ENCODE measurements at places on chromosomes 1 and 21.
A peak's percentile ranks its signal among the peaks of the same experiment; 100 is the strongest.

GRCh38 chr1:24159366-24159765 is 16.4 kb upstream of the IL22RA1 start:
- no peak for DNase-seq

DNA sequence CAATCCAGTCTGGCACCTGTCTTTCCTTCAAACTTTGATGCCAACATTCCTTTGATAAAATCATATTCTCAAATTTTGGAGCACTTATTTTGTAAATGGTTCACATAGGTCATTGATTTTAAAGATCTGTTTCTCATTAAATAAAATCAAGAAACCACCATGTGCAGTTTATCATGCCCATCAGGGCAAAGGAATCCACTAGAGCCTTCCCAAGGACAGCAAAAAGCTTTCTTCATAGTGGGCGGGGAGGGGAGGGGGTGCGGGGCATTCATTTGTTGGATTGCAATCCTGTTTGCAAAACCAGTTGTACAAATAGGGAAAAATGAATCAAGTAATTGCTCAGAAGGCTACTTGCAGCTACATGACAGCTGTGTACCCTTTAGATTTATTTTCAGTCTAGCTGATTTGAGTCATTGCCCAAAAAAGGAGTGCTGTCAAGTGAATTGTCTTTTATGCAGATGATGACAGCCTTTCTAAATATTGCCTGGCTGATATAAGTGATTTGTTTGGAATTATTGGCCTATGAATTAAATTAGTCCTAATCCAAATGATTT is 23.0 kb downstream of the LRRC8B start:
- no peak for DNase-seq

GRCh38 chr1:208682664-208683013 is 438.5 kb upstream of the PLXNA2 start:
- no peak for DNase-seq

DNA sequence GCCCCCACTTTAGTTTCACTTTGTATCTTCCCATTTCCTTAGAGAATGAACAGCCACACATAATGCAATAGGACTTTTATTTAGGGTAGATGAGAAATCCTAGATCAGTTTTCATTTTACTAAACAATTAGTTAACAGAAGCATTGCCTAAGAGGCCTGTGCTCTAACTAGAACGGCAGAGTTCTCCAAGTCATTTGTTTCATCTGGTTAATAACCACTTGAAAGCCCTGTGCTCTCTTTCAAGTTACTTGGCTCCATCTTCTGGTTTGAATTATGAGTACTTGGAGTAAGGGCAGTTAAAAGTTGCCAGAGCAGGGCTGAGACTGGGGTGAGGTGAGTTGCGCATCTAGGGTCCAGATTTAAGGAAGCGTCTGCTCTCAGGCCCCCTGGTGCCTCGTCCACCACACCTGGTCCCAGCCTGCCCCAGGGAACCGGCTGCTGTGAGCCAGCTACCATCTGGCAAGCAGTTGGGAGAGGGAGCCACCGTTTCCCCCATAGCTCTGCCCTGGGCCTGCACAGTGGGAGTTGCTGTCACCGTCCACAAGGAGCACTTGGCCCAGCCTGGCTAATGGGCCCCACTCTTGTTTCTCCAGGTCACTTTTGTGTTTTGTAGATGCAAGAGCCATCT is 18.1 kb upstream of the SLC44A3 start:
- no peak for DNase-seq

DNA sequence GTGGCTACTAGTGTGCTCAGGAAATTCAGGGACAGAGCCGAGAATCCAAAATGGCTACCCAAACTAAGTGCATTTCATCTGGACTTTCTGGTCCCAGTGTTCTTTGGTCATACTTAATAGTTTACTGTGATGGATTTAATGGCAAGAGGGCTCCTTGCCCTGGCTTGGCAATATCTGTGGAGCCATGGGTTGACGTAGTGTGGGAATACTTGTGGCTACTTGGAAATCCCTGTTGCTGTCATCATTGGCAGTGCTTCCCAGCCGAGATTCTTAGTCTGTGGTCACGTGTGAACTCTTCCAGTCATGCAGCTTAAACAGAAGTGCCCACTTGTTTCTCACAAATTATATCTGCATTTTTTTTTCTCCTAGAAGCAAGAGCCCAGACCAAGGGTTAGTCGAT is 198.9 kb downstream of the HS2ST1 start:
- DNase-seq: no peak

- no peak for DNase-seq
Observed at GRCh38 chr21:35007348-35007747, 41.8 kb downstream of the RUNX1 start.

- peak; percentile 93 for DNase-seq
Observed at GRCh38 chr1:45583264-45583665, 576 bp upstream of the NASP start.

DNA sequence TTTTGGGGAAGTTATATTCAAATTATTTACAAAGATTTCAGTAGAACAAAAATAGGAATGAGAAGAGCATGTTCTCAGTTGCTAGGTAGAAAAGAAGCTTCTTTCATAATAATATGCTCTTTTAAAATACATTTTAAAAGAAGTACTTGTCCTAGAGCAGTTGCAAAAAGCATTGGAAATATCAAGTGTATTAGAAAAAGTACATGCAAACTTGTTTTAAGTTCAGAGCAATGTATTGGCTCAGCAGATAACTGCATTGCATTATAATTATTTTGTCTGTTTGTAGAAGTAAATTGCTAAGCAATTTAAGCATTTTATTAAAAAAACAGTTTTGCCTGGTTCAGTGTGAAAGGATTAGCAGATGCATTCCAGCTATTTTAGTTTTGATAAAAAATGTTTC is 806.4 kb downstream of the USP25 start:
- DNase-seq: no peak

DNA sequence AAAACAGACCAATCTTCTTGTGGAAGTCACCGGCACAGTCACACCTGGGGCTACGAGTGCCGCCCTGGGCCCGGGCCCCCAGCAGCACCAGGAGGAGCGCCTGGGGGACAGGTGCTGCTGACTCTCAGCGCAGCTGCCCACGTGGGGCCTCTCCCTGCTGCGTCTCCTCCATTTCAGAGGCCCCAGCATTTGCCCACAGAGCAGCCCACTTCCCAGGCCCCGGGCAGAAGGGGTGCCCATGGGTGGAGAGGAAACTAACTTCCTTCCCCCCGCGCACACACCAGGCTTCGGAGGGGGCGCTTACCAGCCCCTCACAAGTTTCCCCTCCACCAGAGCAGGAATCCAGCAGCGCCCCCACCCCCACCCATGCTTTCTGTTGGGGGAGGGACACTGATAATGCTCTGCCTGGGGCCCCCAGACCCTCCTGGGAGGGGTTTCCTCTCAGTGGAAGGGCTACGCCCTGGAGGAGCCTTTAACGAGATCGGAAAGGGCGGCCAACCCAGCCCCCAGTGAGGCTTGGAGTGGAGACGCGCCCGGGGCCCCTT is 440 bp downstream of the TNFRSF25 start:
- DNase-seq: peak; percentile 44

- no peak for DNase-seq
Observed at GRCh38 chr1:66998972-66999371, 55.0 kb downstream of the SLC35D1 start.

- no peak for DNase-seq
Observed at GRCh38 chr1:34925730-34926129, 3.7 kb downstream of the DLGAP3 start.

GRCh38 chr1:150876119-150876454 is 312 bp downstream of the ARNT start:
- DNase-seq: no peak

- no peak for DNase-seq
Observed at GRCh38 chr21:43203591-43203990, 34.8 kb downstream of the CRYAA start.

- no peak for DNase-seq
Observed at GRCh38 chr1:159707472-159708260, 6.7 kb downstream of the CRP start.

DNA sequence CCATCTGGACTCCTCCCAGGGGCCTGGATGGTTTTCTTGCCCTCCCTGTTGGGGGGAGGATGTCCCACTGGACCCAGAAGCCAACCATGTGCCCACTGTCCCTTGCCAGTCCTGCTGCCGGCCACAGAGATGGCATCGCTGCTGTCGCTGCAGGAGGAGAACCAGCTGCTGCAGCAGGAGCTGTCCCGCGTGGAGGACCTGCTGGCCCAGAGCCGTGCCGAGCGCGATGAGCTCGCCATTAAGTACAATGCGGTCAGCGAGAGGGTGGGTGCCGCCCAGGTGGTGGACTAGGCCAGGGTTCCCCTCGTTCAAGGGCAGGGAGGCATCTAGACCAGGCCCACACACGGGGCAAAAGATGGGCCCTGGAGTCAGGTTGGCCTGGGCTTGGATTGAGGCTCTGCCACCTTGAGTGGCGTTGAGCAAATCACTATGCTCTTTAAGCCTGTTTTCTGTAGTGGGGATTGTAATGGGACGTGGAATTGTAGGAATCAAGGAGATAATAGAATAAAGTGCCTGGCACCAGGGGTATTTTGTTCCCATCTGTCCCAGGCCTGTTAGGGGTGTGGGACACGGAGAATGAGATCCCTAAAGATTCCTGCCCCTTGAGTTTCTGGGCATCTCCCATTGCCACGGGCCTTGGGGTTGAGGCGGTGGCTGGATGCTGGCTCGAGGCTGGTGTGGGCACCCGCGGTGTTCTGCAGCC is 2.6 kb downstream of the CROCC start:
- DNase-seq: no peak

DNA sequence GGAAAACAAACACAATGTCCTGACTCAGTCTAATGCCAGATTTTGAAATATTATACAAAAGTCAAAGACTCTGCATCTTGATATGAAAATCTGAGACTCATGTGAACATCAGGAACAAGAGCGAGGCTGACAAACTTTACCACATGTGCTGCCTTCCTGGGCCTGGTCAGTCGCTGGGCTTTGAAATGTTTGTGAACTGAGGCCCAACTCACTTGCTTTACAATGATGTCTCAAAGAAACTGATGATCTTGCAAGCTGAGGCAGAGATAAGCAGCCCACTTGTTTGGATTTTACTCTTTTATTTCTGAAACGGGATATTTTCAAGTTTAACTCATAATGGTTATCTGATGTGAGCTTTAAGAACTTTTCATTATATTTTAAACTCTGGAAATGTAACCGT is 2.1 kb downstream of the BCAR3 start:
- DNase-seq: no peak

DNA sequence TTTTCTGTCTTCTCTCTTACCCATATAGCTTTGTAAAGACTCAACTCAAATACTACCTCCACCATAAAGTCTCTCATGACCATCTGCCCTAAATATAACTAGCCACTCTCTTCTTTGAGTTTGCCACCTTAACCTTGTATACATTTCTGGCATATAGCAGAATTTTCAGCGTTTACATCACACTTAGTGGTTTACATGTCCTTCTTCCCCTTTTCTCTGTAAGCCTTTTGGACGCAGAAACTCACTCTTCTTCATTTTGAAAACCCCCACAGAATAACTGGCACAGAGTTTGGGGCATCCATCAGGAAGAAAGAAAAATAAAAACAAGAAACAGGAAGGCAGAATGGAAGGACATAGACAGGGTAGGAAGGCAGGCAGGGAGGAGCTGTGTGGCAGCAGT is 131.8 kb upstream of the DUSP10 start:
- no peak for DNase-seq

DNA sequence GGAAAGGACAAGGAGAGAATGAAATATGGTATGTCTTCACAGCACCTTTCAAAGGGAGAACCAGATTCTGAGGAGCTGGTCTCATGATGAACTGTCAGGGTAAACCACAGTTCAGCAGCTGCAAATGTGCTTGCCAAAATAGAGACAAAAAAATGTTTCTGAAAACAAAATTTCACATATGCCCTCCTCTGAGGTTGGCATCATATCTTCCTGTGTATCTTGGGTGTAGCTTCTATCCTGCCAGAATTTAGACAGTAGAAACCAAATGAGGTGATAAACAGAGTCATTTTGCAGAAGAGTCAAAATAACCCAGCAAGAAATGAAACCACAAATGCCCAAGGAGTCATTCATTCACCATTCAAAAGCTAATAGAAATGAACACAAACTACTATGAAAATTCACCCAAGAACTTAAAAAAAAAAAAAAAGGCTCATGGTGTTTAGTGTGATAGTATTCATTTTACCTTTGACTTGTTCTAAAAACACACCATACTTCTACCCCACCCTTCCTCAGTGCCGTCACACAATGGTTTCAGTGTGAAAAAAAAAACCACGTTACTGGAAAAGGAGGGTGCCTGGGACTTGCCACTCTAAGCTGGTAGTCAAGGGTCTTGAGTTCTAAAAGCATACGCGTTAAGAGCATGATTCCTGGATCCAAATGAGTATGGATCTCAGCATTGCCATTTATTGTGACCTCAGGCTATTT is 18.5 kb downstream of the SELL start:
- no peak for DNase-seq

GRCh38 chr1:111955755-111956154 is 33.7 kb downstream of the KCND3 start:
- no peak for DNase-seq

- no peak for DNase-seq
Observed at GRCh38 chr1:38817267-38818174, 42.1 kb downstream of the RRAGC start.

- DNase-seq: peak; percentile 21
Observed at GRCh38 chr1:172180501-172181285, 239.8 kb upstream of the C1orf105 start.

- no peak for DNase-seq
Observed at GRCh38 chr1:30034627-30035521, 688.5 kb downstream of the MATN1 start.

DNA sequence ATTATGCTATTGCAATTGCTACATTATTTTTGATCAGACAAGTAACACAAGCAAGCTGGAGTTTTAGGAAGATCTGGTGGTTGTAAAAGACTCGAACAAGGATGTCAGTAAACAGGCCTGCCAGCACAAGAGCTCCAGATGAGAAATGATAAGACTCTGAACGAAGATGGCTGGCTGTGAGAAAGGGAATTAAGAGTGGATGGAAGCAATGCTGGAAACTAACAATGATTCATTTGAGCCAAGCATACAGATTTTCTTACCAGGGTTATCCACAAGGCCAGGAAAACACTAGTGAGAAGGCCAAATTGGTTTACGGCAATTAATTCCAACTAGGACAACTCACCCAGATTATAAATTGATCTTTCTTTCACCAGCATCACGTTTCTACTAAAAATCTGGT is 54.2 kb downstream of the NRIP1 start:
- no peak for DNase-seq

DNA sequence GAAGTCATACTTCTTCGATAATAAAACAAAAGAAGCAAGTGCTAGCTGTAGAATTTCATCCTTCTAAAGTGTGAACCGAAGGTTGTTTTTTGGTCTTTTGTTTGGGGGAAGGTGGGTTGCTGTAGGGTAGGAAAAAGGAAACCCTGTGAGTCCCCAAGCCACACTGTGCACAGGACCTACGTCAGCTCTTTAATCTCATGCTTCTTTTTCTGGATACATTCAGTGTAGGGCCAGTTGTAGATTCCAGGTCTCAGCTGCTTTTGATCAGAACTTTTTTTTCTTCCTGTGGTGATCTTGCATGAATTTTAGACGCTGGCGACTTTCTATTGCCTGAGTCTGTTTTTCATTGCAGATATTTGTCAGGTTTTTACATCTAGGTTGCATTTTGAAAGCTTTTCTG is 40.2 kb downstream of the BCL9 start:
- no peak for DNase-seq
